ENCODE measurements at places on chromosomes 2 and 18.

DNA sequence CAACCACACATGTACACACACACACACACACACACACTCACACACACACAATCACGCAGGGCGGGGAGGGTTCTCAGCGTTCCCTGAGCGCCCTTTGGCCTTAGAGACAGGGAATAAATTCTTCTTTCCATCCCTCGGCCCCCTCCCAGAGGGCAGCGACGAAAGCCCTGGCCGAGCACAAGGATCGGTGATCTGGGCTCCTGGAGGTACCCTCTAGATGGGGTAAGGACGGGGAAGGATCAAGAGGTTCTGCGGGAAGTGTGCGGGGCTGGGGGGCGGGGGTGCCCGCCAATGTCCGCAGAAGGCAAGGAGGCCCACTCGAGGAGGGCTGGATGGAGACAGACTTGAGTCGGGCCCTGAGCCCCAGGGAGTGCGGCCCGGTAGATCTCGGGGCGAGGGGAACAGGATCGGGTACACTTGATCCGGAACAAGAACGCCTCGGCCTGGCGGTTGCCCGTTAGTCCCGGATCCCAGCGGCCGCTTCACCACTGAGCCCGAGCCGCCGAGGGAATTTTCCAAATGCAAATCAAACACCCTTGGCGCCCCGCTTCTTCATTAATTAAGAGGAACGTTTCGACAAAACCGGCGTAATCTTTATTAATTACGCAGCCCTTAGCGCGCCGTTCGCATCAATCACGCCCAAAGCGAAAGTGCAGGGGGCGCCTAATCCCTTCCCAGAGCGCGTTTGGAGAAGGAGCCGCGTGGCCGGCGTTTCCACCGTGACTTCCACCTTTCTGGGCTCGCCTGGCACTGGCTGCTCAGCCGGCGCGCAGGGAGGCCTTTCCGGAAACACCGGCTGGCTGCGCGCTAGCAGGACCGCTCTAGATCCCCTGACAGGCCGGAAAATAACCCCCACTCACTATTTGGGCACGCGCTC, 7.0 kb upstream of the PAX3 start:
- no peak for DNase-seq

DNA sequence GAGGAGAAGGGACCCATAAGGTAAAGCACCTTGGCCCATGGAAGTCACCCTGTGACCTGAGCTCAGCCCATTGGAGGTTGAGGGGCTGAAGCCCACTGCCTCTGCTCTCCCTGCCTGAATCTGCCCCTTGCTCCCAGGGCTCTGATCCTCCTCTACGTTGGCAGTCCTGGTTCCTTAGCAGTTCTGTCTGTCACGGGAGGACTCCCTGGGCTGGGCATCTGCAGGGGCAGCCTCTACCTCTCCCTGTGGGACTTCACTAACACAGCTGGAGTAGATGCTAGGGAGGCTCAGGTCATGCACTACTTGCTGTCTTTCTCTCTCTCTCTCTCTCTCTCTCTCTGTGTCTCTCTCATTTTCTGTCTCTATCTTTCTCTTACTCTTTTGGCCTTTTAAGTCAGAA, 8.7 kb downstream of the GYPC start:
- DNase-seq, result no peak

- DNase-seq, result peak; percentile 56
Observed at GRCh38 chr2:62196278-62196901, 475 bp downstream of the B3GNT2 start.

- DNase-seq, result no peak
Observed at GRCh38 chr2:23178396-23178795, 206.6 kb upstream of the KLHL29 start.

- no peak for DNase-seq
Observed at GRCh38 chr2:125870264-125870663, 785.7 kb upstream of the GYPC start.

DNA sequence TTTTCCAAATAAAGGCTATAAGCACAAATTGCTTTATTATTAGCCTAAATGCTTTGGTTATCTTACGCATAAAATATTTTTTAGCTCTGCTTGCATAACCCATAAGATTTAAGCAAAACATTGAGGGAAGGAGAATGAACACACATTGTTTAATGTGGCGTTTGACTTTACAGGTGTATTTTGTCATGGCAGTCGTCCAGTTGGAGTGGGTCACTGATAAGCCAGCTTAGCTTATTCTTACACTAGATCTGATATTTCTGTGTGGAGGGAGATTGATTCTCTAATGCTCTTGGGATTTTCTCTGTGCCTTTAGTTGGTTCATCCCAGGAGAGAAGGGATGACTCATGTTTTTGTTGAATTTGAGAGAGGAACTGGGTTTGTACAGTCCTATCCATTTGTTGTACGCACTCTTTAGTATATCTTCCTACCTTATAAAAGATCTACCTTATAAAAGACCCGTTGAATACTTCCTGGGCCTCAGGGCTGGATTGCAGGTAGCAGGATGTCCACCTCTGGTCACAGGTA, 47.5 kb upstream of the ACYP2 start:
- no peak for DNase-seq

- DNase-seq, result no peak
Observed at GRCh38 chr2:195494451-195494850, 162.6 kb upstream of the SLC39A10 start.

DNA sequence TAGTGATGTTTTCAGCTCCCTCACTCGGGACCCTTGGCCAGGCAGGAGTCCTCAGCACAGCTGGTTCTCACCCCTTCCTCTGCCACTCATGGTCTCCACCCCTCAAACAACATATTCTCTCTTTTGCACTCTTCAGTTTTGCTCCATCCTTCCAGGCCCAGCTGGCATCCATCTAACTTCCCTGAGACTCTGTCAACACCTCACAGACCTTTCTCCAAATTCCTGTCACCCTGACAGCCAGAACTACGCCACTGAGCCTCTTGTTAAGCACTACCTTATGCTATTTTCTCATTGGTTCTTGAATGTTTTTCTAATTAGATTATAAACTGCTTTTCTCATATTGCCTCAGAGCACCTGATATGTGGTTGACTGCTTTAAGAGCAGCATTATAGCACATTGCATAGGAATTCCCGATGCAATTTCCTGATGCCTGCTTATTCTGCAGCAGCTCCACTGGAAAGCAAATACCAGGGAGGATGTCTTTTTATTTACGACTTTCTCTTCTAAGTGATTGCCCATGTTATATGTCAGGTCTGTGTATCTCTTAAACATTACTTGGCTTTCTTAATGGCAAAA, 12.4 kb upstream of the INO80C start:
- DNase-seq, result no peak

DNA sequence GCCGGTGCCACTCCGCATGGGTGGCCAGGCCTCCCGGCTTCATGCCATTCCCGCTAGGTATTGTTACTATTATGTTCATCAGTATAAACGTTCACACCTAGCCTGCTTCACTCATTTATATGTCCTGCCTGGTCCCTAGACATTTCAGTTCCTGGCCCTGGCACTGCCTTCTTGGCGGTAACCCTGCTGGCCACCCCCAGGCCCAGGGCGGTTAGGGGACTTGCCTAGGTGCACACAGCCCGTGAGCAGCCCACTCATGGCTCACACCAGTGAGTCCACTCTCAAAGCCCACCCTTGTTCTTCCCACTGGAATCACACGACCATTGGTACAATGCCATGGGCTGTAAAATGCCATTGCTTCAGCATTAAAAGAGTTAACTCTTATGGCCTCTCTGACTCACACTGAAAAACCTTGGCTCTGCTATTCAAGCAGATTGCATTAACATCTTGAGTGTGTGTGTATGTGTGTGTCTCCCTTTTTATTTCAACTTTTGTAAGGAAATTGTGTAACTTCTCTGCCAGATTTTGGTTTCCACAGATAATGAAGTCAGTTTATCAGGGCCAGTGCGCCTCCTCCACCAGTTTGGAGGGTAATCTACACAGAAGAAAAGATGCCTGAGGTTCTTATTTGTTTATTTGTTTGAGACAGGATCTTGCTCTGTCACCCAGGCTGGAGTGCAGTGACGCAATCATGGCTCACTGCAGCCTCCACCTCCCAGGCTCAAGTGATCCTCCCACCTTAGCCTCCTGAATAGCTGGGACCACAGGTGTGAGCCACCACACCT, 74.2 kb downstream of the RAB31 start:
- DNase-seq, result no peak

- DNase-seq, result peak; percentile 85
Observed at GRCh38 chr2:237603718-237604362, 13.3 kb upstream of the RAB17 start.

DNA sequence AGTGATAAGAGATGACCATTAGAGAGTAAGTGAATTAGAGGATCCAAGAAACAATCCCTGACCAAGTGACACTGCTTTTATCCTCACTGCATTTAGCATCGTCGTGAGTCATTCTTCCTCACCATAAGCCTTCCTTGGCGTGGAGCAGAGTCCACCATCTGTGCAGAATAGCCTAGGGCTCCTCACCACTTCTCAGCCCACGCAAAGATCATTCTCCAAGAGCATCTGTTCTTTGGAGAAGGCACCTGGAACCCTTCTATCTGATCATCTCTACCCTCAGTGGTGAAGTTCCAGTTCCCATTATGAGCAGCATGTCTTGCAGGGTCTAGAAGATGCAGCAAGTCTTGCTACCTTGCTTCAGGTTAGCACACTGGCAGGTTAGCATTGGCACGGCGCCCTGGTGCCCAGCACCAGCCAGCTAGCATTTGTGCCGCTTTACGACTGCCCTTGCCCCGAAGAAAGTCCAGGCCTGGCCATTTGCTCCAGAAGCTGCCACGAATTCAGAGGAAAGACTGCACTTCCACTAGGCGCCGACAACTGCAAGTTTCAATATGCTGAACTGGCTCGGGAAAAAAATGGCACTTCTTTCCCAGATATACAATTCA, 225.8 kb downstream of the TTC32 start:
- DNase-seq, result no peak
